ENCODE measurements at places on chromosomes 12 and 14.

GRCh38 chr14:92599811-92600210 is 86.2 kb downstream of the RIN3 start:
- DNase-seq, result no peak

DNA sequence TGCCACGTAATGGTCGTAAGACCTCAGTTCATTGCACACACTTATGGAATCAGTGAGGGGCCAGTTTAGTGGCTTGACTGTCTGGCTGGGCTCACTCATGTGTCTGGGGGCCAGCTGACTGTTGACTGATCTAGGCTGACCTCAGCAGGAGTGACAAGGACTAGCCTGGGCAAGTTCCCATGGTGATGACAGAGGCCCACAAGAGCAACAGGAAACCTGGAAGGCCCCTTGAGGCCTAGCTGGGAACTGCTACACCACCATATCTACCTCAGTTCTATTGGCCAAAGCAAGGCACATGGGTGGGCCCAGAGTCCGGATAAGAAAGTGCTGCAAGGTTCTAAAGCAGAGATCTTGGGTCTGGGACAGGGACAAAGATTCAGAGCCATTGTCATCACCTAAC is 21.3 kb upstream of the RFLNA start:
- DNase-seq, result no peak

GRCh38 chr12:43760396-43760795 is 1.6 kb downstream of the IRAK4 start:
- DNase-seq, result peak; percentile 66

- peak; percentile 87 for DNase-seq
These were observed 25.2 kb upstream of the KRT78 start for GRCh38 chr12:52873832-52874572.

DNA sequence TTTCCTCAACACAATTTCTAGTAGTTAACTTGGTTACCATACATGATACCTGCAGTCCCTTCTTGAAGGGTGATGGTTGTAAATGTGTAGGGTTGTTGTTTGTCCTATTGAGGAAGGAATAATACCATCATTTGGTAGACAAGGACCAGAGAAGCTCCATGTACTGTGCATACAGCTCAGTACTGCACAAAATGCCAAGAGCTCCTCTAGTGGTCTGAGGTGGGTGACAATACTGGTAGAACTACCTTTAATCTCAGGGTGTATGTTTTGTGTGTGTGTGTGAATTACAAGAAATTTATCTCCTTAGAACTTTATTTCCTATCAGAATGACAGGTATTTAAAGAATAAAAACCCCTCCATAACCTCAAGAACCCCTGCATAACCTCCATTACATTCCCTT is 575.3 kb downstream of the TMTC2 start:
- no peak for DNase-seq

GRCh38 chr14:32560209-32560857 is 231.2 kb downstream of the AKAP6 start:
- DNase-seq, result peak; percentile 88

DNA sequence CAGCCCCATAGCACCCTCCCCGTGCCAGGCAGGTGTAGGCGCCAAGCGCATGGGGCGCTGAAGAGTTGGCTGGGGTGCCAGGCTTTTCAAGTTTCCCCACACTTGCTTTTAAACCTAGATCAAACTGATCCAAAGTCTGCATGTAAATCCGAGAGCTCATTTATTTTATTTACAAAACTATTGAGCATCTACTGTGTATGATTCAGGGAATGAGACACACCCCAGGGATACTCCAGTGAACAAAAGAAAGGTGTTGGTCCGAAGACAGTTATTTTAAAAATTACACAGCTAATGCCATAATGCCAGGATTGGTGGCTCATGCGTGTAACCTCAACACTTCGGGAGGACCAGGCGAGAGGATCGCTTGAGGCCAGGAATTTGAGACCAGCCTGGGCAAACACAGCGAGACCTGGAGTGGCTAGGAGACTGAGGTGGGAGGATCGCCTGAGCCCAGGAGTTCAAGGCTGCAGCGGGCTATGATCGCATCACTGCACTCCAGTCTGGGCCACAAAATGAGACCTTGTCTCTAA is 780 bp upstream of the SLC41A2 start:
- DNase-seq, result peak; percentile 11

- no peak for DNase-seq
These were observed 9.6 kb downstream of the GNS start for GRCh38 chr12:64749461-64750200.

DNA sequence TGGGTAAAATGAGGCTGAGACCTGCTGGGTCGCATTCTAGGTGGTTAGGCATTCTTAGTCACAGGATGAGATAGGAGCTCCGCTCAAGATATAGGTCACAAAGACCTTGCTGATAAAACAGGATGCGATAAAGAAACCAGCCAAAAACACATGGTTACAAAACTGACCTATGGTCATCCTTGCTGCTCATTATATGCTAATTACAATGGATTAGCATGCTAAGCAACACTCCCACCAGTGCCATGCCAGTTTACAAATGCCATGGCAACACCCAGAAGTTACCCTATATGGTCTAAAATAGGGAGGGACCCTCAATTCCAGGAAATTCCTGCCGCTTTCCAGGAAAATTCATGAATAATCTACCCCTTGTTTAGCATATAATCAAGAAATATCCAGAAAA is 132.4 kb downstream of the BRMS1L start:
- DNase-seq, result peak; percentile 9

DNA sequence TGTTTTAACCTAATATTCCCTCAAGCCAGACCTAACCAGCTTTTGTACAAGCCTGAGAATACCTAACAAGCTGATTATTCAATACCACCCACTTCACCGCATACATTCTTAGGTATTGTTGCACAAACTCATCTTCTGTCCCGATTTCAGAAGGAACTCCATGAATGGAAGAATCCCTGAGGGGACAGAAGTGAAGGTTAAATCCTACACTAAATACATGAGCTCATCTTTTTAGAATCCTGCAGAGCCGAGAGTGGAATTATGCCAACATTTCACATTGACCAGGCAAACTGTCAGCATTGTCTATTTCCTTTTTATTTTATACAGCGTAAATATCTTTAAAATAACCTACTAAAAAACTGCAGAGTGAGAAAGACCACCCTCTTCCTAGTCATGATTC is 140.7 kb upstream of the PRICKLE1 start:
- DNase-seq, result no peak

- no peak for DNase-seq
These were observed 12.2 kb downstream of the TBX3 start for GRCh38 chr12:114671443-114672411.

GRCh38 chr14:63032641-63033040 is 12.6 kb downstream of the KCNH5 start:
- DNase-seq, result peak; percentile 15

GRCh38 chr12:124616394-124617221 is 49.2 kb upstream of the NCOR2 start:
- DNase-seq, result no peak

DNA sequence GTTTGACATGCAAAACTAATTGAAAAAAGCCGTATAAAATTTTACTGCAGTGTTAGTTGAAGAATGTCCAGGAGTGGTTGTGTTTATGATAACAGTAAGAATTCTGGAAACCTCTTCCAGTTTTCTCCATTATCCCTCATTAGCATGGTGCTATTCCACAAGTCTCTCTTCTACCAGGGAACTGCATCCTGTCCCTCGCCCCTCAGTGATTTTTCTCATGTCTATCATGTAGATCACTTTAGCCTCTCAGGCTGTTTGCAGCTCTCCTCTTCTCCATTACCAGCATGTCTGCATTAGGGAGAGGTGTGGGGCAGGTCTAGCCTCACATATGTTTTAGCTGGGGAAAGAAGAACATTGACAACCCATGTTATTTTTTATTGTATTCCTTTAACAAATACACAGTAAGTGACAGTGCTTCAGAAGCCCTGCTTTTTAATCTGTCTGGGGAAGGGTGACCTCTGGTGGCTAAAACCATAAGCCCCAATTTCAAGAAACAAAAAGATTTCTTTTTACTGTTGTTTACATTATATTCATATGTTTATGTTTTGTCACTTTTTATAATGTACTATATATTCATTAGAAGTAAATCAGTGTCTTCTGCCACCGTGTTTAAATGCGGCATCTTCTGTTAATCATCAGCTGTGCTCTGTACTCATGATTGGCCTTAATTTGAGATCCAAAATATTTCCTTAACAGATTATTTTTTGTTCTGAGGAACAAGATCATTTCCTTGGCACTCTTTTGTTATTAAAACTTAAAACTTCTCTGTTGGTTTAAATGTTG is 70.7 kb downstream of the RASSF8 start:
- no peak for DNase-seq

GRCh38 chr12:104505095-104505818 is 48.5 kb downstream of the CHST11 start:
- DNase-seq, result no peak

GRCh38 chr14:37592482-37593408 is 2.3 kb downstream of the FOXA1 start:
- no peak for DNase-seq

DNA sequence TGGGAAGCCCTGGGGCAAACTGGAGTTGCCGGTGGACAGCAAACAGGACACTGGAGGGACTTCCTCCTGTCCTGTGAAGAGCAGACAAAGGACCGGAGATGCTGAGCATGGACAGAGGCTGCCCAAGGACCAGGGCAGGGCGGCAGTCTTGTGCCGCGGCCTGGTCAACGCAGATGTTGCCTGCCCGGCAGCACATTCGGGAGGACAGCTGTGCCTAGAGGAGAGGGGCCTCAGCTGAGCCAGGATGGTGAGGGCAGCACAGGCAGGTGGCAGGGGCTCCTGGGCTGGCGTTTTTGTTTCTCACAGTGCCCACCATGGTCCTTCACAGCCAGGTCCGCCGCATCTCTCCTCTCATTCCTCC is 13.3 kb downstream of the ANKRD9 start:
- DNase-seq, result no peak

DNA sequence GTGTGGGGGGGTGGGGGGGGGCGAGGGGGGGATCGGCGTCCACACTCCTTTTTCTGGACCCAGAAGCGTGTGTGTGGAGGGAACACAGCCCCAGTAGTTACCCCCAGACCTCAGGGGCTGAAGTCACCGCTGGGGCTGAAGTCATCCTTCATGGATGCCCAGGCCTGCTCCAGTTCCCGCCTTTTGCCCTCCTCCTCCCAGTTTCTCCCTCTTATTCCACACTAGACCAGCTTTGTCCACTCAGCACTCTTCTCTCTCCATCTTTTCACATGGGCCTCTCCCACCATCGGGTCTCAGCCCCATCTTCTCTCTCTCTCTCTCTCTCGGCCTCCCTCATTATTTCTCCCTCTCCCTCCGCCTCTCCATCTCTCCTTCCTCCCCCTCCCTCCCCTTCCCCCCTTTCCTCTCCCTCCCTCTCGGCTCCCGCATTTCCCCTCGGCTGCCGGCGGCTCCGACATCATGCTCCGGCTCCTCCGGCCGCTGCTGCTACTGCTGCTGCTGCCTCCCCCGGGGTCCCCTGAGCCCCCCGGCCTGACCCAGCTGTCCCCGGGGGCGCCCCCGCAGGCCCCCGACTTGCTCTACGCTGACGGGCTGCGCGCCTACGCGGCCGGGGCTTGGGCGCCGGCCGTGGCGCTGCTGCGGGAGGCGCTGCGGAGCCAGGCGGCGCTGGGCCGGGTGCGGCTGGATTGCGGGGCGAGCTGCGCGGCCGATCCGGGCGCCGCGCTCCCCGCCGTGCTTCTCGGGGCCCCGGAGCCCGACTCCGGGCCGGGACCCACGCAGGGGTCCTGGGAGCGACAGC is at the start of gene P3H3:
TSS of gene P3H3 (plus strand) at position 426 of the 799 bp plus-strand sequence. CDS start at position 460, 34 bp downstream.
- peak; percentile 82 for DNase-seq

All from stomach (tissue), 19 donors.